ENCODE measurements at places on chromosomes 5 and 9.

DNA sequence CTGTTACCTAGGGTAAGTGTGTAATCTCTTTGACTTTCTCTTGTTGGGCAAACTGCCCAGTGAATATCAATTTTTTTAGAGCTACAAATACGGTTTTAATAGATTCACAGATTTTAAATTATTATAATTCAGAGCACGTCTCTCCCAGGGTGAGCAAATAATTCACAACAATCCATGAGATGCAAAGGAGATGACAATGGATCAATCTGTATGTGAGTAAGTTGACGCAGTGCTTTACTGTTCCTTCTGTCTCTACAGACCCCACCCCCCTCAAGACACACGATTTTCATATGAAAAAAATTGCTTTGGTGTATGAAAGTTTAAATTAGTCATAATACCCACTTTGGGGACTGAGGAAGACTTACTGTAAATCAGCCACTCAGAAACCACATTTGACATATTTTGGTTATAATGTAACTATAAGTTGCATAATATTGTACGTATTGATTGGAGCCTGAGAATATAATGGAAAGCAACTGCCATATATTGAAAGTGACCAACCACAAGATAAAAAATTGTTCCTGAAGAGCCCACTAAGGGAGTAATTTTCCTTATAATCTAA lies 201.7 kb downstream of the BNC2 start:
- DNase-seq: no peak

DNA sequence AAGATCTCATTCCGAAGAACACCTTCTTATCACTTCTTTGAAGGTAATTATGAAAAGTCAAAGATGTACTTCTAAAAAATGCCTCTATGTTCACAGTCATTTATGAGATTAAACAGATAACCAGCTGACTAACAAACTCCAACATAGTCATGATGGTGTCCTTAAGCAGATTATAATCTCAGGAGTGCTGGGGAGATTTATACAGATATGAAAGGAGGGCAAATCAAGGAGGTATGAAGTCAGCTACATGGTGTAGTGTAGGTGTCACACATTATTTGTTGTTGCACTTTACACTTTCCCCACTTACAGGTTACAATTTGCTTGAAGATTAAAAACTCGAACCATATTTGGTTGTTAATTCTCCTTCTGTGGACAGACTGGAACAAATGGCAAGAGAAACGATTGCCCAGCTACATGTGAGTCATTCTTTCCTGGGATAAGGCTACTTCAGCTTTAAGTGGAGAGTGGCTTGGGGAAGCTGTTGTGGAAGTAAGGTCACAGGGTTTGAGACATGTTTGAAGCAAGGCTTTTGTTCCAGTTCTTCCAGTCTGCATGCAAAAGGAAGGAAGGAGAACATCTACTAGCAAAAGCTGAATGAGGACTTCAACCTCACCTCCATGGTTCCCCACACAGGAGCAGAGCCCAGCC lies 320.1 kb downstream of the ADGRV1 start:
- DNase-seq: no peak

GRCh38 chr9:137913132-137913531 lies 35.5 kb downstream of the CACNA1B start:
- no peak for DNase-seq

GRCh38 chr9:131405428-131405827 lies 11.5 kb downstream of the PRRC2B start:
- no peak for DNase-seq

DNA sequence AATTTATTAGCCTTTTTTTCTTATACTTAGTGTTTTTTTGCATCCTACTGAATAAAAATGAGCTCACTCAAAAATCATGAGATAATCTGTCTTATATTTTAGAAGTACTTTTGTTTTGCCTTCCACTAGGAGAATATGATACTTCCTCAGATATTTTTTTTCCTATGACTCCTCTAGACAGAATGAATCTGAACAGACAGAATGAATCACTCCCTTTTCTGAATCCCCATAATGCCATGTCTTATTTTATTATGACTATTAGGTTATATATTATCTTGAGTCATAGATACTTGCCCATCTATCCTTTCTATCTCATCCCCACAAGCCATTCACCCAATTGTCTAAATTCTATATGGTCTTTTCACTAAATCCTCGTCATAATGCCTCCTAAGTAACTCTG lies 134.6 kb downstream of the BRINP1 start:
- no peak for DNase-seq

DNA sequence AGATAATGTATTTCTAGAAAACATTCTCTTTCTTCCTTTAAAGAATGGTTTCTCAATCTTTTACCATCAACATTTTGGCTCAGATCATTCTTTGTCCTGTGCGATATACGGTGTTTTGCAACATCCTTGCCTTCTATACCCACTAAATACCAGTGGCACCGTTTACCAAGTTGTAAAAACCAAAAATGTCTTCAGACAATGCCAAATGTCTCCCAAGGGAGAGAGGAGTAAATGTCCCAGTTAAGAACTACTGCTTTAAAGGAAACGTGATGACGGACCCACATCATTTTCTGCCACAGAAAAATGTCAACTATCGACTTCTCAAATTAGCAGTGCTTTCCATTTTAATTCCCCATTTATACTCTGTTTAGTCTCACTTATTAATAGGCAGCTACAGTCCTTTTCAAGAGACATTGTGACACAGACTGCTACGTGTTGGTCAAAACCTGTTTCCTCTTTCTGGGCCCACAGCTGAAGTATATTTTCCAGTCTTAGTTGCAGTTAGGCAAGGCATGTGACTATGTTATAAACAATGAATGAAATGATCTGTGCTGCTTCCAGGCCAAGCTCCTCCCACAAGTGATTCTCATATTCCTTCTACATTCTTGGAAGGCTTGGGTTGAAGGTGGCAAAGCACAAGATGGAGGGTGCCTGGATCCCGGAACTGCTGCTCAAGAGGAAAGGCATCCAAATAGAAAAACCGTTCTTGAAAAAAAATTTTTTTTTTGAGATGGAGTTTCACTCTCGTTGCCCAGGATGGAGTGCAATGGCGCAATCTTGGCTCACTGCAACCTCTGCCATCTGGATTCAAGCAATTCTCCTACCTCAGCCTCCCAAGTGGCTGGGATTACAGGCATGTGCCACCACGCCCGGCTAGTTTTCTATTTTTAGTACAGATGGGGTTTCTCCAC lies 8.8 kb downstream of the PRXL2C start:
- DNase-seq: peak; percentile 83

DNA sequence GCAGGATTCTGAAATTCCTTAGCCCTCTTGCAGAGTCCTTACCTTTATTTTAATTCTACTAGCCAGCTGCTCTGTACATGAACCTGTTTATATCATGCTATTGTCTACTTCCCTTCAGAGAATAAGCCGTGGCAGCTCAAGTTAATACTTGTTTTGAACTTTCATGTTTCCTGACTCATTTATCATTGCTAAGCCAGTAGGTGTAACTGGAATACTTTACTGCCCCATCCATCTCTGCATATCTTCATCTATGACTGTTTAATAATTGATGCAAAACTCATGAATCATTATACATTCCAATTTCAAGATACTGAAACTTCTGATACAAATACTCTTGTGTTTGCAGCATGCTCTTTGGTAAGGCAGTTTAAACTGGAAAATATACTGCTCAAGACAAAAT lies 174.7 kb downstream of the PPP2R2B start:
- no peak for DNase-seq

GRCh38 chr9:12230708-12231107 lies 462.5 kb upstream of the TYRP1 start:
- DNase-seq: no peak

GRCh38 chr9:116223926-116224325 lies 70.3 kb downstream of the PAPPA start:
- no peak for DNase-seq

DNA sequence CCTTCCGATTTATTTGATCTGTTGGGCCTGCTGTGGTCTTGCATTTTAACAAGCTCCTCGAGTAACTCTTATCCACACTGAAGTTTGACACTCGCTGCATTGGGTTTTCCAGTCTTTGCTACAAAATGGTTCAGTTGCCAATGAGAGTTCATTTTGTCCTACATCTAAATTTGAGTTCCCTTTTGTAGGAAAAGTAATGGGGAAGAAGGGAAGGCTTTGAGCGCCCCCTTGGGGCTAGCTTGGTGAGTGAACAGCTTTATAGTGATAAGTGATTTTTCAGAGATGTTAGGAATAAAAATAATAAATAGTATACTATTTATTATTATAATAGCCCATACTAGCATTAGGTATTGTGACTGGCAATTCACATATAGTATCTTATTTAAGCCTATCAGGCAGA lies 89.9 kb upstream of the GNAQ start:
- DNase-seq: no peak

DNA sequence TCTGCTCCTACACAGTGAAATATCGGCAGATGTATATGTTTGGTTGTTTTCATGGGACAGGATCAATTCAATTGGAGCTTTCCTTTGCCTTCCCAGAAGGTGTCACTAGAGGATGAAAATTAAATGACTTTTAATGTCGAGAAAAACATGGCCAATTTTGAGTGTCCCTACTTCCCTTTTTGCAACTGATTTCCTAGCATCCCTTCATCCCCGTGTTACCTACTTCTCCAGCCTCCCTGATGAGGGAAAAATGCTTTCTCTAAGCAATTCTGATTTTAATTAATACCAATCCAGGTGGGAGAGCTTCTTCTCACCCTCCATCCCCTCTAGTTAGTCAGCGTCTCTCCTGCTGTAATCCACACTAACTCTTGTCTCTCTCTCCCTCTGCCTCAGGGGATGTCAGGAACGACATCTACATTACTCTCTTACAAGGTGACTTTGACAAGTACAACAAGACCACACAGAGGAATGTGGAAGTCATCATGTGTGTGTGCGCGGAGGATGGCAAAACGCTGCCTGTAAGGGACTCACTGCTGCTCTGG lies 64.9 kb downstream of the DOCK2 start:
- no peak for DNase-seq

DNA sequence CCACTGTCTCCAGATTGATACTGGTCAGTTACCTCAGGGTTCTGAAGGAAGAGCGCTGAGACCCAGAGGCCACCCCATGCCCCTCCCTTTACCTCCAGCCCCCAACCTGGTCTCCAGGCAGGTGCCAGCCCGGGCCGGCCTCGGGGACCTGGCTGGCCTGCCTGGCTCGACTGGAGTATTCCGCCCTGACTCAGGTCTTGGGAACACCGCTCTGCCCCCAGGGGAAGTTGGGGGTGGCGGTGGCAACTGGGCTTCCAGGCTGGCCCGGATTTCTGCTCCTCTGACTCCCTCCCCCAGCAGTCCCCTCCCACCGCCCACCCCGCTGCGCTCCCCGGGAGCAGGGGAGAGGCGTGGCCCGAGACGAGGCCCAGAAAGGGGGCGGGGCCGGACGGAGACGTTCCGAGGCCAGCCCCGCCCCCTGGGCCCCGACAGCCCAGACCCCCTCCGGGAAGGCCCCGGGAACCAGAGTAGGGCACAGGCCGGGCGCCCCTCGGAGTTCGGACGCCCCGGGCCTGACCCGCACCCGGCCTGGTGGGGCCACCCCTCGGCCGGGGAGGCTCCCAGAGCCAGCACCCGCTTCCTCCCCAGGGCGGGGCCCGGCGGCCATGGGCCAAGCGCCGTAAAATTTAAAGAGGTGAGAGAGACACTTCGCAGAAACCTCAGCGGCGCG lies 82.5 kb upstream of the ZBTB43 start:
- DNase-seq: peak; percentile 88

DNA sequence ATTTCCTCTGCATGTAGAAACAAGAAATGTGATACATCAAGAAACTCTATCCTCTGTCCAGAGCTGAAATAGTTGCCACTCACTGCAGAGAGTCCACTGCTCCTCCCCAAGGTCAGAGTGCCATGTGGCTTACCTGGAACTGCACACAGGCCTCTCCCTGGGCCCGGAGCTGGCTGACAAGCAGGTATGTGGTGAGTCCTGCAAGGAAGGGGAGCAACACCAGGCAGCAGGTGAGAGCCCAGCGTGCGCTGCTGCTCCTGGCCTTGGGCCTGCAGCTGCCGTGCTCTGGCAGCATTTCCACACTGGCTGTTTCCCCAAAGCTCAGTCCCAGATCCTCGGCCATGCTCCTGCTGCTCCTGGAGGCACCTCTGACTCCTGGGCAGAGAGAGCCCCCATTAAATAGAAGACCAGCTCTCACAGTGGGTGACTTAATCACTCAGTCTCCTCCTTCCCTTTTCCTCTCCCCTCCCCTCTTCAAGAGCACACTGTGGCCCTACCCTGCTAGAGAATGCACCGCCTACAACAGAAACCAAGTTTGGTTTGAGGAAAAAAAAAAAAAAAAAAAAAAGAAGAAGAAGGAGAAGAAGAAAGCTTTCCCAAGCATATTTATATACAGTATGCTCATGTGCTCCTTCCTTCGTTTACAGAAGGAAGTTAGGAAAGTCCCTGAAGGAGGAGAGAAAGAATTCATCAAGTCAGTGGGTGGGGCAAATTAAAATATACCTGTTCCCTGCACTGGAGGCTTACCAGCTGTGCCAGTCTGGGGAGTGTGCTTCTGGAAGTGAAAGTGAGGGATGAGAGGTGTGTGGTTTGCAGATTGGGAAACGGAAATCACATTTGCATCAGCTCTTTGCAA lies at the start of gene TNFSF15:
Gene TNFSF15 (minus strand): TSS at position 370 of the 856 bp plus-strand sequence. CDS start 27 bp downstream, at position 343.
- DNase-seq: no peak

DNA sequence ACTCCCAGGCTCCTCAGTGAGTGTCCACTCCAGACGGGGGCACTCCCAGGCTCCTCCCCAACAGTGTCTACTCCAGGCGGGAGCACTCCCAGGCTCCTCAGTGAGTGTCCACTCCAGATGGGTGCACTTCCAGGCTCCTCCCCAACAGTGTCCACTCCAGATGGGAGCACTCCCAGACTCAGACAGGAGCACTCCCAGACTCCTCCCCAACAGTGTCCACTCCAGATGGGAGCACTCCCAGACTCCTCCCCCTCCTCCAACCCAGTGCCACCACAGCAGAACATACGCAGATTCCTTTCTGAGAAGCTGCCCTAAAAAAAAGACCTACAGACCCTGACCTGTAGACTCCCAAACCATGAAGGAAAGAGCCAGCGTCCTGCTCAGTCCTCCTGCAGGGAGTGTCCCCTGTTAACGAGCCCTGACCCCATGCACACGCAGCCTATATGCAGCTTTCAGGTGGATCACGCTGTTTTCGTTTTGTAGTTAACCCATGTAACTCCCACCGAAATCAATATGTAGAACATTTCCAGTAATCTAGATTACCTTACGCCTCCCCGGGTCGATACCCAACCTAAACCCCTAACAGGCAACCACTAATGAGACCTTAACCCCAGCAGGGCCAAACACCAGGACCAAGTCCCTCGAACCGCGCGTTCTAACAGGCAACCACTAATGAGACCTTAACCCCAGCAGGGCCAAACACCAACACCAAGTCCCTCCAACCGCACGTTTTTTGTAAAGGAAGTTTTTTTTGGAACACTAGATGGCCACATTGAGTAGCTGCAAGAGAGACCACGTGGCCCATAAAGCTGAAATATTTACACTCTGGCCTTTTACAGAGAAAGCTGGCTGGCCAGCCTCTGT lies 15.7 kb downstream of the PNPLA7 start:
- no peak for DNase-seq

GRCh38 chr5:99061711-99062110 lies 132.9 kb upstream of the CHD1 start:
- DNase-seq: no peak

All from suprapubic skin (tissue), 4 donors.